ENCODE measurements at places on chromosomes 2 and 18.

GRCh38 chr2:130972410-130972809, 120.8 kb downstream of the FAM168B start:
- DNase-seq: no peak

- DNase-seq: no peak
These were observed 124.8 kb upstream of the CTNNA2 start for GRCh38 chr2:79388024-79388423.

DNA sequence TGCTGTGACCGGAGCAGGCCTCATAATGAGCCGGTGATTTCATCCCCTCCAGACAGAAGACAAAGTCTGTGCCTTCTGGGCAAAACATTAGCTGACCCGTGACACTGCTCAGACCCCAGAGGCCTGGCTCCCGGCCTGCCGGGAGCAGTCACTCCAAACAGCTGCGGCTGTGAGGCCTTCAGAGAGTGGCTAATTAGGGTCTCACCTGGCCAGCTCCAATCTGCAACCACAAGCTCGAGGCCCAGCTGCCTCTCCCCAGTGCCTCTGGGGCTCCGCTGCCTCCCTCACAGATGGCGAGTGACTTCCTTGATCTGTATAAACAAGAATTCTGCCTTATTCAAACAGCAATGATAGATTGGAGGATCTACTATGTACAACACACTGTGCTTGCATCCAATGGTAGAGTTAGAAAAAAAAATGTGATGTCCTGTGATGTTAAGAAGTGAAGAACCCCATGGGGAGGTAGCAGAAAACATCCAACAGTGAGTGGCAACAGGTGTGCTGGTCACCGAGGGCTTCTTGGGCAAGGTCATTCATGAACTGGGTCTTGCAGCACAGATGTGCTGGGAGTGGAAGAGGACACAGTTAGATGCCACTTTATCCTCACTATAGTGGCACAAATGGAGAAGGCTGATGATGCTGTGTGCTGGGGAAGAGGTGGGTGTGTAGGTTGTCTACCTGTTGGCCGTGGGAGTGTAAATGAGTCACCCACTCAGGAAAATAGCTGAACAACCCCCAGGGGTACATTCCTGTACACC, 98.2 kb upstream of the ASAP2 start:
- no peak for DNase-seq

GRCh38 chr18:65329010-65329409, 421.8 kb upstream of the CDH7 start:
- DNase-seq: no peak

DNA sequence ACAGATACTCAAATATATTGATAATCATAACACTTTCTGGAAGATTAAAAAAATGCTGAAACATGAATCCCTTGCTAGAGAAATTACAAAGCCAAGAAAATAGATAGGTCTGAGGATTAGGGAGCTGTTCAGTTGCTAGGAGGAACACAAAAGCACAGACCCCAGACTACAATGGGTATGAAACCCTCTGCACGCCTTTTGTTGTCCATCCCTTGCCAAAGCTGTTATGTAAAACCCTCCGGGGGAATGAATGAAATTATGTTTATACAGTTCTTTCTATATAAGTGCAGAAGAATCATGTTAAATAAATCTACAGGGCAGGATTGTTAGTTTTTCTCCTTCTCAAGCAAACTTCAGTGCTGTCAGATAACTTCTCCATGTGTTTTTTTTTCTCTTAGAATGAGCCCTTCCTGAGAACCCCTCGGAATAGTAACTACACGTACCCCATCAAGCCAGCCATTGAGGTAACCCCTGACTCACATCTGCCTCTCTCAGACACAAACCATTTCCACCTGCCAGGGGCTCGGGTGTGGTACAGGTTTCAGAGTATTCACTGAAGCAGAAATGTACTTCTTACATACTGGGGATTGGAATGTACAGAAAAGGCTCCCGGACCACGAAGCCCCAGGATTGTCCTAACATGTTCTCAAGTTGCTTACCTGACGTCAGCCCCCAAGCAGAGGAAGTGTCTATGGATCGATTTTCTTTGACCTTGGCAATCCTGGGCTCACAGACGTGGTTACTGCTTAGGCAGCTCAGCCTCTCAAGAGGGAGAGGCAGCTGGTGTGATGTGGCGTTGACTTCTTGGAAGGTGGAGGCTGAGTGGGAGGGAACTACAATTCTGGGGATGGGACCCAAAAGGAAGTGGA, 118.0 kb downstream of the PLB1 start:
- DNase-seq: no peak

- DNase-seq: no peak
These were observed 837.6 kb upstream of the NXPH2 start for GRCh38 chr2:139617747-139618146.

DNA sequence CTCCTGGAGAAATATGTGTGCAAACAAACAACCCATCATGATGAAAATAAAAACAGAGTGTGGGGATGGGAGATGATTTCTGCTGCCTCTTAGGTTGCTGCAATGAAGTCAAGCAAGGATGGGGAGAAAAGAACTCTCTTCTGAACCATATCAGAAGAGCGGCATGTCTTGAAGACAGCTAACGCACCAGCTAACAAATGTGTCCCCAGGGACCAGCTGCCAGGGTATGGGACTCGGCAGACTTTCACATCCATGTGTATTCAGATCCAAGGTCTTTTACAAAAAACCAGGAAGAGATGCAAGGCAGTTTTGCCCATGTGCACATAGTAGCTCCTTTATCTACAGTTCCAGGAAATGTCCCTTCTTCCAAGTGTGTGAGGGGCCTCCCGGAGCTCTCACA, 125.4 kb downstream of the CLIP4 start:
- no peak for DNase-seq

DNA sequence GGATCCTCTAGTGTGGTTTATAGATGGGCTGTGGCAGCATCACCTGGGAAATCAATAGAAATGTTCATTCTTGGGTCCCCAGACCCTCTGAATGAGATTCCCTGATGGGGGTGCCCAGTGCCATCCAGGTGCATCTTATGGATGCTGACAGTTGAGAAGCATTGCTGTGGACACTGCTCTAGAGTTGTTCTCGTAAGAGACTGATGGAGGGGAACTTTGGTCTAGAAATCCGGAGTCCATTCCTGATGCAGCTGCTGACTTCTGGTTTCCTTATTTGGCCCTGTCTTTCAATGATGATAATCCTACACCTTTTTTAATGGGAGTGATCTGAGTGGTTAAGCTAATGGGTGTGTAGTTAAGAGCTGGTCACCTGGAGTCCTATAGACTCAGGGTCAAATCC, 28.3 kb upstream of the E2F6 start:
- no peak for DNase-seq

GRCh38 chr2:145399131-145399530, 879.2 kb upstream of the ZEB2 start:
- DNase-seq: no peak

- DNase-seq: no peak
These were observed 212.0 kb upstream of the COL3A1 start for GRCh38 chr2:188762151-188762550.

GRCh38 chr18:9612977-9613376, 1.4 kb downstream of the PPP4R1 start:
- no peak for DNase-seq

DNA sequence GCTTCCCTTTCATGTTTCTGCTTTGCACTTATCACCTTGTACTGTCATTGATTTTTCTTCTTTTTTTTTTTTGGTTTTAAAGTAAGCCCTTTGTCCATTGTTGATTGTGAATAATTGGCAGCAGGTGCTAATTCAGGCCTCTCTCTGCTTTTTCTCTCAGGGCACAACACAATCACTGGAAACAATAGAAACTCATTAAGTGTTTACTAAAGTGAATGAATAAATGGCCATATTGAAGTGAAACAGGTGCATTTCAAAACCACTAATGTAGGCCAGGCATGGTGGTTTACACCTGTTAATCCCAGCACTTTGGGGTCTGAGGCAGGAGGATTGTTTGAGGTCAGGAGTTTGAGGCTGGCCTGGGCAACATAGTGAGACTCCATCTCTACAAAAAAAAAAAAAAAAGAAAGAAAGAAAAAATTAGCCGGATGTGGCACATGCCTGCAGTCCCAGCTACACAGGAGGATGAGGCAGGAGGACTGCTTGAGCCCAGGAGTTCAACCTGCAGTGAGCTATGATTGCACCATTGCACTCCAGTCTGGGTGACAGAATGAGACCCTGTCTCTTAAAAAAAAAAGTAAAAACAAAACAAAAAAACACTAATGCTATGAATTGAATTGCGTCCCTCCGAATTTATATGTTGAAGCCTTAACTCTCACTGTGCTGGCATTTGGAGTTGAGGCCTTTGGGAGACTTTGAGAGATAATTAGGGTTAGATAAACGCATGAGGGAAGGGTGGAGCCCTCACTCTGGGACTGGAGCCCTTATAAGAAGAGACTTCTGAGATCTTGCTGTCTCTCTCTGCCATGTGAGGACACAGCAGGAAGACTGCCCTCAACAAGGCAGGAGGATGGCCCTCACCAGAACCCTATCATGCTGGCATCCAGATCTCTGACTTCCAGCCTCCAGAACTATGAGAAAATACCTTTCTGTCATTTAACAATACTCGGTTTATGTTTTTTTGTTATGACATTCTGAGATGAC, 19.9 kb downstream of the SLC38A11 start:
- no peak for DNase-seq

GRCh38 chr2:1738646-1739302, 5.5 kb downstream of the PXDN start:
- DNase-seq: no peak

GRCh38 chr2:196587056-196587455, 52.5 kb upstream of the CCDC150 start:
- DNase-seq: no peak

DNA sequence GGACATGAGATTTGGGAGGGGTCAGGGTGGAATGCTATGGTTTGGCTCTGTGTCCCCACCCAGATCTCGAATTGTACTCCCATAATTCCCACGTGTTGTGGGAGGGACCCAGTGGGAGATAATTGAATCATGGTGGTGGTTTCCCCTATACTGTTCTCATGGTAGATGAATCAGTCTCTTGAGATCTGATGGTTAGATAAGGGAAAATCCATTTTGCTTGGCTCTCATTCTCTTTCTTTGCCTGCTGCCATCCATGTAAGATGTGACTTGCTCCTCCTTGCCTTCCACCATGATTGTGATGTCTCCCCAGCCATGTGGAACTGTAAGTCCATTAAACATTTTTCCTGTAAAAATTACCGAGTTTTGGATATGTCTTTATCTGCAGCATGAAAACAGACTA, 80.9 kb upstream of the GALNT5 start:
- no peak for DNase-seq

DNA sequence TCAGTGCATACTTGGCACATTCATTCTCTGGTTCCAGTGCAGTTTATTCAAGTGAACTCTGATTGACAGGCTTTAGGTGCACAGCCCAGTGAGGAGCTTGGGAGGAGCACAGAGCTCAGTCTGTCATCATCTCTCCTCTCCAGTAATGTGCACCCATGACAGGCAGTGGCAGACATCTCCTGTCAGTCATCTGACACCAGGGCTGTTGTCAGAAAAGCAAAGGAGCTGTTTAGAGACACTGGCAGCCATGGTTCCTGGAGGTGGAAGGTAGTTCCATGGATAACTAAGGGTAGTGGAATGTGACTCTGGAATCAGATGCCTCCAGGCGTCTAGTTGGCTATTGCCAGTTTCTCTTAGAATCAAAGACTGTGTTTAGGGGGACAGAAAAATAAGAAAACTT, 308.8 kb downstream of the DCDC2C start:
- no peak for DNase-seq

- no peak for DNase-seq
These were observed 112.2 kb downstream of the ALPK2 start for GRCh38 chr18:58516514-58517285.

DNA sequence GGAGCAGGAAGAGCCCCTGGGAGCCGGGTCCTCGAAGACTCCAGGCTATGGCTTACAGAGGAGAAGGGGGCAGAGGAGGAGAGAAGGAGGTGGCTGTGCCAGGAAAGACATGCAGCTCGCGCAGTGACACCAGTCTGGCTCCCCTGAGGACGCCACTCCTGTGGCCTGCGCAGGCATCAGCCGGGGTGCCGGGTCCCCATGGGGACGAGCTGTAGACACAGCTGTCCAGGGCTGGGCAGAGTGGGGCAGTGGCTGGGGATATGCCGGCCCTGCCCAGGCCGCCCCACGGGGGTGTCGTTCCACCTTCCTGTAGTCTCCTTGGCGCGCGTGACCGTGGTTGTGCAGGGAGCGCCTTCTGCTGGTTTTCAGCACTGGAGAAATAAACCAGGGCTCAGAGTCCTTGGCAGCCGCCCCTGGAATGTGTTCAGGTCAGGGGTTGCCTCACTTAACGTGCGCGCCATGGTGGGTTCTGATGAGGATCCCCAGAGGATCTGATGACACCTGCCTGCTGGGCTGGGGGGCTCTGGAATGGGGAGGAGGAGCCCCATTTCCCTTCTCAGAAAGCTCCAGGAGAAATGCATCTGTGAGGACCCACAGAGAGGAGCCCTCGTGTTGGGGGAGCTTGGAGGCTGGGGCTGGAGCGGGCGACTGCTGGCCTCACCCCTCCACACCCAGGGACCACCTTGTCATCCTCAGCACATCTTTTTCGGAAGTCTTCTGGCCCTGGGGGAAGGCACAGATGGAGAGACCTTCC, 26.7 kb downstream of the RAMP1 start:
- no peak for DNase-seq

- no peak for DNase-seq
These were observed 4.8 kb upstream of the TTC39C start for GRCh38 chr18:24009651-24010333.

- no peak for DNase-seq
These were observed 42.7 kb upstream of the TGFA start for GRCh38 chr2:70596293-70596692.

- no peak for DNase-seq
These were observed 178.5 kb upstream of the SESTD1 start for GRCh38 chr2:179443180-179443579.

DNA sequence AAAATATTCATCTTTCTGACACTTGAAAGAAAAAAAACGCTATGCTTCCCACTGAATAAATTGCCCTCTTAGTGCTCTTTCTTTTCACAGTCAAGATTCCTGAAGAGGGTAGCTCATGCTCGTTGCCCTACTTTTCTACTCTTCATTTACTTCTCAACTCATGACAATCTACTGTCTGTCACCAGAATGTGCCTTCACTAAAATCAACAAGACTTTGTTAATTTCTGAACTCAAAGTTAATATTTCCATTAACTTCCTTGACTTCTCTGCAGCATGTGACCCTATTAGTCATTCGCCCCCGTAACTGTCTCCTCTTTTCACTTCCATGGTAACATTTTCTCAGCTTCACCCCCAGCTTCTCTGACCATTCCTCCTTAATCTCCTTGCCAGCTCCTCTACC, 98.9 kb upstream of the MAPRE2 start:
- DNase-seq: no peak

GRCh38 chr2:27885234-27885633, 5.0 kb downstream of the RBKS start:
- DNase-seq: no peak

DNA sequence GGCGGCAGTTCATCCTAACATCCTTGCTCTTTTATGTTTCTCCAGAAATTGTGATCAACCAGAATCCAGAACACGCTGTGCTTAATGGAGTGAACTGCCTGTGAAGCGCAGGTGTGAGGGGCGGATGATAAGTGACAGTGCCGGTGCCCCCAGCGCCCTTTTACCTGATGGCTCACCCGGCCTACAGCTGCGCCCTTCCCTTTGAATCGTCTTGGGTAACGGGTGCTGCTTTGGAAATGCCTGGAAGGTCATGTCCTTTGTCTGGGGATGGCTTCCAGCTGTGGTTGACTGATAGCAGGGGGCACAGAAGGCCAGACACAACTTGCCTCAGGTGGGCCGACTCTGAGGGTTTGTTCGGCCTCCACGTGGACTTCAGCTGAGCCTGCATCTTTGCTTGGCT, 119.4 kb downstream of the LPIN1 start:
- no peak for DNase-seq
